Dorsolateral prefrontal cortex (tissue), 122 donors: ENCODE measurements at places on chromosomes 7 and 10.
A peak's percentile ranks its signal among the peaks of the same experiment; 100 is the strongest.

DNA sequence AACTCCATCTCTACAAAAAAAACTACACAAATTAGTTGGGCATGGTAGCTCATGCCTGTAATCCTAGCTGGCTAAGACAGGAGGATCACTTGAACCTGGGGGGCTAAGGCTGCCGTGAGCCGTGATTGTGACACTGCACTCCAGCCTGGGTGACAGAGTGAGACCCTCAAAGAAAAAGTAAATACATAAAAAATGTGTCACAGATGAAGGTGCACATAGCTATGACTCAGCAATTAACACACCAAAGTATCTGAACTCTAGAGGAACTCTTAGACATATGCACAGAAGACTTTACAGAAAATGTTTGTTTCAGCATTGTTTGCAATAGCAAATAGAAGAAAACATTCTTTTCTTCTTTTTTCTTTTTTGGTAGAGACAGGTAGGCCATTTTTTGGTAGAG, 8.3 kb downstream of the C10orf62 start:
- no peak for DNase-seq

DNA sequence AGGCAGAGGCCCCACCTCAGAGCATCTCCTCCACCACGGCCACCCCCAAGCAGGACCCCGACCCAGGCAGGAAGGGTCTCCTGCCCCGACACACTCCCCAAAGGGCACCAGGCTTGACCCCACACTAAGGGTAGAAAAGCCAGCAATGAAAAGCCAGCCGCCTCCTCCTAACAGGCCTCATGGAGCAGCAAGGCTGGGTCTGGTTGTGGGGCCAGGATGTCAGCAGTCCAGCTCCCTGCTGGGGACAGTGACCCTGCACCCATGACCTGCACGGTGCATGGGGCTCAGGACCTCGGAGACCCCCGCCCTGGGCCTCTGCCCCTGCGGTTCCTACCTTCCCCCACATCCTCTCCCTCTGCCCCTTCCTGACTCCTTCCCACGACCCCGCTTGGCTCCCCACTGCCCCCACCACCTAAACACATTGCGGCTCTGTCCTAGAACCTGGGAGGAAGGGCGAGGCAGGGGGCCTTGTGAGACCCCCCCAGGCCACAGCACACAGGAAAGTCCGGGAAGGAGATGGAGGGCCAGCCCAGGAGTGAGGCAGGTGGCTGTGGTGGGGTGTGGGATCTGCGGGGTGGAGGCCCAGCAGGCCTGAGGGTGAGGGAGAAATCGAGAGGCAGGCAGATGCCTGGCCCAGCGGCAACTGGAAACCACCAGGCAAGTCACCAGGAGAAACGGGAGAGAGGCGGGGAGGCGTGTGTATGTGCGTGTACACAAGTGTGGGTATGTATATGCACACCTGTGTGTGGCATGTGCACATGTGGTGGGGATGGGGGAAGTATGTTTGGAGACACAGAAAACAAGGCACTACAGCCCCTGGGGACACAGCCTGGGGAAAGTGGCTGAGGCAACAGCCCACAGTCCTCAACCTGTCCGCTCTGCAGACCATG, 229.9 kb downstream of the MAD1L1 start:
- peak; percentile 29 for DNase-seq

DNA sequence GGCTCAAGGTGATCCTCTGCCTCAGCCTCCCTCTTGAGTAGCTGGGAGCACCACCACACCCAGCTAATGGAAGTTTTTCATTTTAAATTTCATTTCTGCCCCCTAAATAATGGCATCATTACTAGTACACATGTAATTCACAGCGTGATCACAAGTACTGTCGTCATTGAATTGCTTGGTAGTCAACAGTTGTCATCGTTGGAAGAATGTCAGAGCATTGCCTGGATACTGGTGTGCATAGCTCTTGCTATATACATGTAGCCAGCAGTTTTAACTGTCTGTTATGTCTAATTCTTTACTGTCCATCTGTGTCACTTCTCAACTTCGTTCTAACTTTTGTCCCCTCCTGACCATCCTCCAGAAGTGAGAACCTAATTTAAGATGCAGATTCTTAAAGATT, 62.1 kb downstream of the CRPPA start:
- no peak for DNase-seq

GRCh38 chr7:99627513-99627912, 10.8 kb downstream of the ZSCAN25 start:
- no peak for DNase-seq

DNA sequence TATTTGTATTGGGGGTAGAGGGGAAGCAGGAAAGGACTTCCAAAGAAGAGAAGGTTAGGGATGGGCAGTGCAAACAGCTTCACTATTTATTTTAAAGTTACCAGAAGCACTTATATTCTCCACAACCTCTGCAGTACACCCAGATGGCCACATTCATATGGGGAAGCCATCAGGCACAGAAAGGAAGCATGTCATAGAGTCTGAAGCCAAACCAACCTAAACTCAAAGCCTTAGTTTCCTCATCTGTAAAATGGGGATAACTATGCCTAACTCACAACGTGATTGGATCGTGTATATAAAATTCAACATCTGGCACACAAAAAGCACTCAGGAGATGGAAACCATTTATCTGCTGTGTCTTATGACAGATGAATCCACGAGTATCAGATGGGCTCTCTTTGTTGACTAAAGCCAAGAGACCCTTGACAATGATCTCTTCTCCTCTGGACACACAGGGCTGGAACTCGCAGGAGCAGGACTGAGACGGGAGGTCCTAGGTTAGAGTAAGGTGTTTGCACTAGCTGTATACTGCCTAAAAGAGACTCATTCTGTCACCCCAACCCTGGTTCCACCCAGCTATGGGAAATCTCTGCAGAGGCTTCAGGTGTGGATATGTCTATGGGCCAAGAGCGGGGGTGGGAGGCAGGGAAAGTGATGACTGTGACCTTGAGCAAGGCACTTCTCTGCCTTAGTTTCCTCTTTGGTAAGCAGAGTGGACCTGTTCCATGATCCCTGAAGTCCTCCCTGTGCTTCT, 1.8 kb downstream of the KIAA1549 start:
- no peak for DNase-seq

- DNase-seq, result no peak
These were observed 38.0 kb upstream of the AASS start for GRCh38 chr7:122182081-122182480.

DNA sequence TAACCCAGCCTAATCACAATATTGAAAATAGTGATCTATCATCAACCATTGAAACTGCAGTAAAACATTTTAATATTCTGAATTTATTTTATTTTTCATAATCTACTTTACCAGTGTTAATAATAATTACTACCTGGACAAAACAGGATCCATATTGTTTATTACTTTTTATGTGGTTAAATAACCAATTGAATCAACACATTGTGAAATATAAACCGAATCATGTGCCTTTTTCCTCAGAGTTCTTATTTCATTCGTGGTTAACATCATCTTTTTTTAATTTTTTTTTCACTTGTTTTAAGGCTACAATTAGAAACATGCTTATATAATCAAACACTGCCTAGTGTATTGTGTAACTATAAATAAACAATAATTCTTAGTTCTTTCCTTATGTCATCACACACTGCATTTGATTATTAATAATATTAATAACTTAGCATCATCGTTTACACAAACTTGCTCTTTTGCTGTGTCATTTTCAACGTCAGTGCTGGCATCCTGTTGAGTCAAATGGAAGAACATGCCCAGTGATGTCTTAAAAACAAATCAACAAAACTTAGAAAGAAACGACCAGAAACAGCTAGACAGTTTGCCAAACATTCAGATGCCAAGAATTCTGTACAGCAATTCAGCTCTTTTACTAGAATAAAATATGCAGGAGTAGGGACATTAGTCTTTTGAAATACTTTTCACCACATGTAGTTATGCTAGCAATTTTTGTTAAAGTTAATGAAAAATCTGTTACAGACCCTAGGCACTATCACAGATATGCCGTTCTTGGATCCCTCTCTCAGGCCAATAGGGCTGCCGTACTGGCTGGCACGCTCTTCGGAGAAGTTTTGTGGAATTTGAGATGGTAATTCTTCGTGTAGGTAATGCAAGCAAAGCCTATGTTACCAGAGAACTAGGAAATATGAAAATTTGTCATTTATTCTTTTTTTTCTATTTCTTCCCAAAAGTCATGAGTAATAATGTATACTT, 330.4 kb upstream of the SEMA3A start:
- DNase-seq, result no peak

- DNase-seq, result no peak
These were observed 2.0 kb downstream of the ELN start for GRCh38 chr7:74029991-74030415.

GRCh38 chr10:33321516-33321915, 13.0 kb downstream of the NRP1 start:
- no peak for DNase-seq

DNA sequence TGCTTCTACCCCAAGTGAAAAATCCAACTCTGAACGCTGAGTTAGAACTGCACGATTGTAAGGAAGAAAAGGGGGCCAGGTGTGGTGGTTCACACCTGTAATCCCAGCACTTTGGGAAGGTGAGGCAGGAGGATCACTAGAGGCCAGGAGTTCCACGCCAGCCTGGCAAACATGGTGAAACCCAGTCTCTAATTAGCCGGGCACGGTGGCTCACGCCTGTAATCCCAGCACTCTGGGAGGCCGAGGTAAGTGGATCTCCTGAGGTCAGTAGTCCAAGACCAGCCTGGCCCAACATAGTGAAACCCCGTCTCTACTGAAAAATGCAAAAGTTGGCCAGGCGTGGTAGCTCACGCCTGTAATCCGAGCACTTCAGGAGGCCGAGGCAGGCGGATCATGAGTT, 9.0 kb downstream of the GUSB start:
- DNase-seq, result peak; percentile 11

DNA sequence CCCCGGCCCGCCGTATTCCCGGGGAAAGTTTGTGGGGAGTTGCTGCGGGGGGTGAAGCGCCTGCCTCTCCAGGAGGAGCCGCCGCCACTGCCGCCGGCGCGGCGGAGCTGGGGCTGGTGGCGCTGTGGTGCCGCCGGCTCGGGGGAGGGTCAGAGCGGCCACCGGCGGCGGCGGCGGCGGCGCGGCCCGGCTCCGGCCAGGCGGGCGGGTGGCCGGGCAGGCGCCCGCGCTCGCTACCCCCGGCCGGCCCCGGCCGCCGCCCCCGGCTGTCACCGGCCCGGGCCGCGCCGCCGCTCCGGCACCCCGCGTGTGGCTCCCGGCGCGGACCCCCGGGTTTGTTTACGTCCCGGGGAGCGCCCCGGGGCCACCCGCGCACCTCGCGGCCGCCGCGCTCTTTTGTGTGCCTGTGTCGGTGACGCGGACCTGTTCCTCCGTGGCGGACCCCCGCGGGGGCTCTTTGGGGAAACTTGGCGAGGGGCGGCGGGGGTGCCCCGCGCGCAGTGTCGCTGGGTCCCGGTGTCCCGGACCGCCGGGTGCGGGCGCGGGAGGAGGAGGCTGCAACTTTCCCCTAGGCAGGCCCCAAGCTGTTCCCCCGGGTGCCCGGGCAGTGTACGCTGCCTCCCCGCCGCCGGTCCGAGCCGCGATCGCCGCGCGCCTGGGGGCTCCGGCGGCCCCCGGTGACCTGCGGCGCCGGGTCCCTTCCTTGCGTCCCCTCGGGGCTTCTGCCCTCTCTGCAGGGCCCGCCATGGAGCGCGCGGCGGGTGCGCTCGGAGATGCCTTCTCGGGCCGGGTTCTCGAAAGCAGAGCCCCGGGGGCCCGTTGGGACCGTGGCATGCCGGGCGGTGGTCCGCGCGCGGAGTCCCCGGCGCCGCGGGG, 593 bp upstream of the CUX1 start:
- DNase-seq, result peak; percentile 72

DNA sequence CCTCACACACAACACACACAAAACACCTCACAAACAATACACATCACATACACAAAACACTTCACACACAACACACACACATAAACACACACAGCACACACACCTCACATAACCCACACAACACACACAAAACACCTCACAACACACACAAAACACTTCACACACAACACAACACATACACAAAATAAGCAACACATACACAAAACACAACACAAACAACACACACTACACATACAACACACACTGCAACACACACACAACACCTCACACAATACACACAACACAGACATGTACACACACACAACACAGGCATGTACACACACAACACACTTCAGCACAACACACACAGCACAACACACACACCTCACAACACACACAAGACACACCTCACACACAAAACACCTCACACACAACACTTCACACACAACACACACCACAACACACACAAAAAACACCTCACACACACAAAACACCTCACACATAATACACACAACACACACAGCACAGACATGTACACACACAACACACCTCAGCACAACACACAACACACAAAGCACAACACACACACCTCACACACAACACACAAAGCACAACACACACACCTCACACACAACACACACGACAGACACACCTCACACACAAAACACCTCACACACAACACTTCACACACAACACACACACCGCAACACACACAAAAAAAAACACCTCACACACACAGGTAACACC, 107.5 kb downstream of the TNS3 start:
- DNase-seq, result no peak

DNA sequence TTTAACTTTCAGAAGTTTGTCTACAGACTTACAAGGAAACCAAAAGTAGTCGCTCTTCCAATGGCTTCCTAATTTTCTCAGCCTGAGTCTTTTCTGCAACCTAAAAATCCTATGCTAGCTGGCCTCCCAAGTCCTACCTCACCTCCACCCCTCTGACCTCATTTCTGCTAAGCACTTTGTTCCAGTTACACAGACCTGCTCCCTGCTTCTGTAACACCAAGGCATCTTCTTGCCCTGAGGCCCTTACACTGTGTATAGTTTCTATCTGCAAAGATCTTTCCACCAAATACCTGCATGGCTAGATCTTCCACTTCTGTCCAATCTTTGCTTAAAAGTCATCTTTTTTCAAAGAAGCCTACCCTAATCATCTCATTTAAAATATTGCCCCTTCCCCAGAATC, 1.9 kb upstream of the SNX13 start:
- no peak for DNase-seq

GRCh38 chr7:27198138-27198841, 1.6 kb downstream of the HOXA13 start:
- DNase-seq, result no peak

DNA sequence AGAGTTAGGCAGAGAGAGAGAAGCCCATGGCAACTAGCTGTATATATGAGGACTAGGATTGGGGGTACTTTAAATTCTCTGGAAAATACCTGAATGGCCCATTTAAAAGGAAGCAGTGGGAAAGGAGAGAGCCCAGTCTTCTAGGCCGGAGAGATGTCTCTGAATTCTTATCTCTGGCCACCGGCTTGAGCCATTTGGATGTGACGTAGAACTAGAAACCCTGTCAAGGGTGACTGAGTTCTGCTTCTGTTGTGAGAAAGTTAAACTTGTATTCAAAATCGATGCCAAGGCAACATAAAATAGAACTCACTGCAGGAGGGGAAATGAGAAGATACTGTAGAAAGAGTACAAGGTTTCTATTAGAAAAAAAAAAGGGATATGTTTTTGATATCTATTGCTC, 6.3 kb upstream of the GSTK1 start:
- DNase-seq, result no peak

- DNase-seq, result no peak
These were observed 114.7 kb downstream of the ETV1 start for GRCh38 chr7:13874783-13875182.

GRCh38 chr10:92938841-92939240, 90.5 kb downstream of the EXOC6 start:
- no peak for DNase-seq
